ENCODE measurements at places on chromosomes 1 and 21.

- DNase-seq, result no peak
These were observed 82.3 kb upstream of the S1PR1 start for GRCh38 chr1:101154547-101154946.

- DNase-seq, result no peak
These were observed 95.3 kb upstream of the DPH5 start for GRCh38 chr1:101120868-101121267.

DNA sequence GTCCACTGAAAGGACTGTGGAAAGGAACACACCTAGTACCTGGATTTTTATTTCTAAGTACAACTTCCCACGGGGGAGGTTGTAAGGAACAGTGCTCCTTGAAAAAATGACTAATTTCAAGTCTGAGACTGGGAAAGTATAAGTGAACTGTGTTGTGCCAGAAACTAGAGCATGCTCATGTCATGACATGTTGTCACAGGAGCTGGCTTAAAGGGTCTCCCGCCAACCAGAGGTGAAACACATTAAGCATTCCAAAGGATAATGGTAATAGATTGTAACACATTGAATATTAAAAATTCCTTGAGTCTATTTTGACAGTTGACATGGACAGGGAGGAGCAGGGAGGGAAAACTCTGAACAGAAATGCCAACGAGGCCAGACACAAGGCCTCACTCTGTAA is 6.3 kb downstream of the ATP2B4 start:
- no peak for DNase-seq

GRCh38 chr21:46004168-46004861 is 22.7 kb downstream of the COL6A1 start:
- no peak for DNase-seq

- no peak for DNase-seq
These were observed 18.2 kb downstream of the NUAK2 start for GRCh38 chr1:205303247-205303888.

DNA sequence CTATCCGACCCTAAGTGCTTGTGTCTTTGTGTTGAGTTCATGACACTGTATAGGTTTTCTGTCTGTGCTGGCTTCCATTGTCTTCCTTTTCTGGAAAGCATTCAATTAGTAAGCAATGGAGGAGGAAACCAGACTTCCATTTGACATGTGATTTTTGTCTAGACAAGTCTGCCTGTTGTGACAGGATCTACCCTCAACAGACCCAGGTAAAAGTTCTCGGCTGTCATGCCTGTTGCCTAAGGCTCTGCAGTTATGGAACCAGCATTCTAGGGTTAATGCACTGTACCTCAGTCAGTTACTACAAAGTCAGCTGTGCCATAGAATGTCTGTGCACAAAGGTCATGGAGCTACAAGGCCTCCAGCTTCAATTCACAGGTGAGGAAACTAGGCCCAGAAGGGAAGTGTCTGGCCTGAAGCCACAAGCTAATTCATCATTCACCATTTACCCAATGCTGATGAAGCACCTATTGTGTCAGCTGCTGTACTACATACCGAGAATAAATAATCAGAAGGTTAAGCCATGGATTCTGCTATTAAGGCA is 72.3 kb downstream of the PLPP3 start:
- no peak for DNase-seq

DNA sequence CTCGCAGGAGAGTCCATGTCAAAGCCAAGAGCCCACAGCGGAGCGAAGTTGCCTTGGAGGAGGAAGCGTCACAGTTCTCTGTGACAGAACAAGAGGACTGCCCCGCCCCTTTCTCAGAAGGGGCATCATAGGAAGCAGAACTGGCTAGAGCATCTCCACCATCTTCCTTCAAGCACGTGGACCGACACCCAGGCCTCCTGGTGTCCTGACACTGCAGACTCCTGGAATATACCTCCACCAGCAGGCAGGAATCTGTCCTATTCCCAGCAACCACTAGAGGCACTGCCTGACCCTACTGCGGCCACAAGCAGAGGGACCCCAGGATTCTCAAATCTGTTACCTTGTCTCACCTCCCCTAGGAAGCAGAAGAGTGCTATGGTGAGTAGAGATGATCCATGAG is 37.8 kb downstream of the GPA33 start:
- DNase-seq, result no peak
